ENCODE measurements at places on chromosomes 2 and 18.

GRCh38 chr18:13323186-13323585 lies 104.6 kb downstream of the LDLRAD4 start:
- DNase-seq = no peak

DNA sequence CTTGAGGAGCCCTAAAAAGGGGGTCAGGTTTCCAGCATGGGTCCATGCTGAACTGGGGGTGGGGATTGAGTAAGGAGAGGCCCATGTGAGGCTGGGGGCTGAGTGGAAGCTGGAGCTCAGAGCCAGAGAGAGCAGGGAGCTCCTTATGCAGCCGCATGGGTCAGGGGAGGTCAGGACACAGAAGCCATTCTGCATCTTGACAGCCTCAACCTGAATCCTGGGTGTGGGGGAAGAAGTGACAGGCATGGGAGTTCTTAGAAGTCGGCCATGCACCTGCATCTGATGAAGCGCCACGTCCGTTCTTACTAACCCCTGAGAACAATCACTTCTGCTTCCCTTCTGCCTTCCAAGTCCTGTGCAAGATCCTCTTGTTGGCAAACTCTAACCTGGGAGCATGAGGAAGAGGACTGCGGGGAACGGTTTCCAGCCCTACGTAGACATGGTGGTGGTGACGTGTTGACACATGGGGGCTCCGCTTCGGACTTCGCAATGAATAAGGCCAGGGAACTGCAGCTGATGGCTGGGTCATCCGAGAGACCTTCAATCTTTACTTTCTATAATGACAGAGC lies 22.3 kb downstream of the GNLY start:
- no peak for DNase-seq

- DNase-seq = no peak
Observed at GRCh38 chr18:79797518-79798345, at the start of gene KCNG2. TSS of gene KCNG2 (plus strand) at chr18:79797938. CDS start at chr18:79863668, 65,730 bp downstream.

DNA sequence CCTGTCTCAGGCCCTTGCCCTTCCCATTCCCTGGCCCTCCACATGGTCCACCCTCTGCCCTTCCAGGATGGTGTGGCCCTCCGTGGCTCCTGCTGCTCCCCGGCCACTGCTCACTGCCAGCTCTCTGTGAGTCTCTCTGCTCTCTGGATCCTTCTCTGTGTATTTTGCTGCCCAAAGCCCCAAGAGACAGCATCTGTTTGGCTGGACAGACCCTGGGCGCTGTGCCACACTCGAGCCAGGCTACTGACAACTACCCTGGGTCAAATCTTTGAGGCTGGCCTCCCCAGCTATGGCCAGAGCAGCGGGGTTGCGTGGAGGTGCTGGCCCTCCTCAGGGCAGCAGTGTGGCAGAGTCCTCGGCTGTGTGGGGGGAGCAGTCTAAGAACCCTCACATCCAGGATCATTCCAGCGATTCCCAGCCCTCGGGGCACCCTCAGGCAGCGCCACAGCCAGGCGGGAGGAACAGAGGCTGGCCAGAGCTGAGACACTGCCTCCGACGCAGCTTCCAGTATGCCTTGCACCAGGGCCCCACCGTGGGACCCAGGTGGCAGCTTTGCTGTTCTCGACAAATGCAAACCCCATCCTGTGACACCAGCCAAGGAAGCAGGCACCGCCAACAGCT lies 139.4 kb upstream of the GLI2 start:
- no peak for DNase-seq

- DNase-seq = no peak
Observed at GRCh38 chr18:51236225-51236624, 38.7 kb upstream of the MEX3C start.

DNA sequence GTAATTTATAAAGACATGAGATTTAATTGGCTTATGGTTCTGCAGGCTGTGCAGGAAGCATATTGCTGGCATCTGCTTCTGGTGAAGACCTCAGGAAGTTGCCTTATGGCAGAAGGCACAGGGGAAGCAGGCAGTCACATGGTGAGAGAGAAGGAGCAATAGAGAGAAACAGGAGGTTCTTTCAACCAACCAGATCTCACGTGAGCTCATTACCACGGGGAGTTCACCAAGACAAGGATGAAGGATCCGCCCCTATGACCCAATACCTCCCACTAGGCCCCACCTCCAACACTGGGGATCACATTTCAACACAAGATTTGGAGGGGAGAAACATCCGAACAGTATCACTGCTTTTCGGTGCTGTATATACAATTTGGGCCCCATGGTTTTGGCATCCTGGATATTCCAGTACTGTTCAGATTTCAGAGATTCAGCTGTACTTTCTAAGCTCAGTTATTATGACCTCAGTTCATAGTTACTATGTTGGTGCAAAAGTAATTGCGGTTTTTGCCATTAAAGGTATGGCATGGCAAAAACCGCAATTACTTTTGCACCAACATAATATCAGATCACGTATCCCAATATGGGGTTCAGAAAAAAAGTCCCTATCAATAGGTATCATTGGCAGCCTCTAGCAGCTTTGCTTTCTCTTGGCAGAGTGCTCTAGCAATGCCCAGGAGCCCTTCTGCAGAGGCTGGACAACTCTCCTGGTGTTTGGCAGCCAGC lies 189.6 kb upstream of the SIX3 start:
- DNase-seq = no peak

DNA sequence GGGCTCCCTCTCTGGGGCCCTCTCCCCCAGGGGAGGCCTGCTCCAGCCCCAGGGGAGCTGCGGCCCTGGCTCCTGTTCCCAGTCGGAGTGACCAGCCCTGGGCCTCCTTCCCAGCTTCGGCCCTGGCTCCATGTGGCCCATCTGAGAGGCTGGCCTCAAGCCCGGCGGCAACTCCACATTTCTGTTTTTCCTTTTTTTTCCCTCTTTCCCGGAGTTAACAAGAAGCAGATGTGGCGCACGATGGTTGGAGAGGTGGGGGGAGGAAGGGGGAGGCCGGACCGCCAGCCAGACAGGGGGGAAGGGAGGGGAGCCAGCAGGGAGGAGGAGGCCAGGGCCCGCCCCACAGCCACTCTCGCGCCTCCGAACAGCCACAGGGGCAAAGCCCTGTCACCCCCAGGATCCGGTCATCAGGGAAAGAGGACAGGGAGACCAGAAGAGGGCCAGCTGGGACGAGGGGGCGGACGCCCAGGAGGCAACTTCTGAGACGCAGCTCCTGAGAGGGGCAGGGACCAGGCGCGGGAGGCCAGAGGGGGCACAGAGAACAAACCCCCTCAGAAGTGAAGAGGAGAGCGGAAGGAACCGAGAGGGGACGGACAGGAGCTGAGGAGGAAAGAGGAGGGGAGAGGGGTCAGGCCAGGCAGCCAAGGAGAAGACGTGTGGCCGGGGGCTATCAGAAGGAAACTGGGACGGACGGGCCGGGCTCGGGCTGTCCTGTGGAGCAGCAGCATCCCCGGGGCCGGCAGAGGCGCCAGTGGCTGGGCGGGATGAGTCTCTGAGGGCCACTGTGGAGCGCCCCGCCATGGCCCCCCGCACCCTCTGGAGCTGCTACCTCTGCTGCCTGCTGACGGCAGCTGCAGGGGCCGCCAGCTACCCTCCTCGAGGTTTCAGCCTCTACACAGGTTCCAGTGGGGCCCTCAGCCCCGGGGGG lies at the start of gene EMILIN1:
Gene EMILIN1 (plus strand): TSS at position 349 of the 928 bp plus-strand sequence. CDS start 451 bp downstream, at position 800.
- no peak for DNase-seq

GRCh38 chr2:168494190-168494711 lies 38.2 kb downstream of the CERS6 start:
- no peak for DNase-seq

- no peak for DNase-seq
Observed at GRCh38 chr2:174490051-174490450, 3.2 kb upstream of the GPR155 start.

GRCh38 chr18:73670039-73670438 lies 477.6 kb downstream of the FBXO15 start:
- no peak for DNase-seq

DNA sequence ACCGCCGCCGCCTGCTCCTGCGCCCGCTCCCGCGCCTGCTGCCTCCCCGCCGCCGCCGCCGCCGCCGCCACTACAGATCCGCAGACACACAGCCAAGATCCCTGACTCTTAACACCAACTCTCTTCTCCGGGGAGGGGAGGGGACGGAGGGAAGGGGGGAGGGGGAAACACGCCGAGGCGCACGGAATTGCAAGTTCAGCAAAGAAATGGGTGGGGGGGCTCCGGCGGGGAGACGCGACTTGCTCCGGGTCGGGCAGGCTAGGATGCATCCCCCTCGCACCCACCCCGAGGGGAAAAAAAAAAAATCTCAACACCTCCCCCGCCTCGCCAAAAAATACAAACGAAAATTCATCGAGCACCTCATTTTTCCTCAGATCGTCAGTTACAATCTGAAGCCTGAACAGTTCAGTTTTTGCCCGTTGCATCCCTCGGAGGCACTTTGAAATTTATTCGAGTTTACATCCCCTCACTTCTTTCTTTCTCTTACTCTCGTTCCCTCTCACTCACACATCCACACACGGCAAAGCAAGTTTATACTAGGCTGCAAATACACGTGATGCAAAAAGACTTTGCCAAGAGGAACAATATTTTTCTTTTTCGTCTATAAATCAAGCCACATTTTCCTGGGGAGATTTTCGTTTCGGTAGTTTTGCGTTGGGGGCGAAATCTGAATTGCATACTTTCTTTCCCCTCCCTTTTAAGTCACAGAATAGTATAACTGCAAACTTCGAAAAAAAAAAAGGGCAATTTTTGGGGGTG lies at the start of gene TCF4:
Gene TCF4 (minus strand): TSS at position 82 of the 759 bp plus-strand sequence. CDS start 1,076 bp downstream, outside the sequence.
- no peak for DNase-seq

- DNase-seq = no peak
Observed at GRCh38 chr2:7886666-7887065, 795.2 kb upstream of the ID2 start.

- no peak for DNase-seq
Observed at GRCh38 chr18:33670029-33670428, 92.0 kb downstream of the ASXL3 start.

DNA sequence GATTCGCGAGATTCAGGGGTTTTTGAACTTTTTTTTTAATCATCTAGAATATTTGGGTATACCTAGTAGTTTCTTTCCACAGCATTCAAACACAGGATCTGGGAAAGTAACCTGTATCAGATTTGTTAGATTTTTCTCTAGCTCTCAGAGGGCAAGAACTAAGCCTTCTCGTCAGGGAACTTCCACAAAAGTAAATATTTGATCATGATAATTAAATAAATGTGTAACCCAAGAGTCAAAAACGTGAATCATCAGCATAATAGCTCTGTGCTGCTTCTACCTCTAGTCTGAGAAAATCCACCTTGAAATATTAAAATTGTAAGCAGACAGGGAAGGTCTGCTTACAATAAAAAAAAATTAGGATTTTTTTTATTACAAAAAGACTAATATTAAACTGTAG lies 225.7 kb upstream of the SPOPL start:
- DNase-seq = no peak

GRCh38 chr2:218375212-218375611 lies 6.9 kb upstream of the SLC11A1 start:
- no peak for DNase-seq

- no peak for DNase-seq
Observed at GRCh38 chr2:109102588-109103233, 26.3 kb upstream of the SH3RF3 start.

DNA sequence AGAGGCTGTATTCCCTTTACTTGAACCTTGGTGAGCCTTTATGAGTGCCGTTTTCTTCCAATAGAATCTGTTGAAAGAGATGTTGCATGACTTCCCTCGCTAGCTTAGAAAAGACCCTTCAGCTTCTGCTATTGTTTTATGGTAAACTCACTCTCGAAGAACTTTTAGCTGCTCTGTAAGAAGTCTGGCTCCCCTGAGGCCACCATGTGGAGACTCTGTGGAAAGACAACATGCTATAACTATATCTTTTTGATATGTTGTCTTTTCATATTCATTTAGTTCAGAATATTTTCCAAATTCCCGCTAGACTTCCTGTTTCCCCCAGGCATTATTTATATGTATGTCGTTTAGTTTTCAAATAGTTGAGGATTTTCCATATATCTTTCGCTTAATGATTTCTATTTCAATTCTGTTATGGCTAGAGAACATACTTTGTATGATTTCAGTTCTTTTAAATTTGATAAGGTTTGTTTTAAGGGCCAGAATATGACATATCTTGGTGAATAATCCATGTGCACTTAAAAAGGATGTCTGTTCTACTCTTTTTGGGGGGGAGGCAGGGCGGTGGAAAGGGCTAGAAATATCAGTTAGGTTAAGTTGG lies 64.1 kb downstream of the PTPN4 start:
- DNase-seq = no peak

DNA sequence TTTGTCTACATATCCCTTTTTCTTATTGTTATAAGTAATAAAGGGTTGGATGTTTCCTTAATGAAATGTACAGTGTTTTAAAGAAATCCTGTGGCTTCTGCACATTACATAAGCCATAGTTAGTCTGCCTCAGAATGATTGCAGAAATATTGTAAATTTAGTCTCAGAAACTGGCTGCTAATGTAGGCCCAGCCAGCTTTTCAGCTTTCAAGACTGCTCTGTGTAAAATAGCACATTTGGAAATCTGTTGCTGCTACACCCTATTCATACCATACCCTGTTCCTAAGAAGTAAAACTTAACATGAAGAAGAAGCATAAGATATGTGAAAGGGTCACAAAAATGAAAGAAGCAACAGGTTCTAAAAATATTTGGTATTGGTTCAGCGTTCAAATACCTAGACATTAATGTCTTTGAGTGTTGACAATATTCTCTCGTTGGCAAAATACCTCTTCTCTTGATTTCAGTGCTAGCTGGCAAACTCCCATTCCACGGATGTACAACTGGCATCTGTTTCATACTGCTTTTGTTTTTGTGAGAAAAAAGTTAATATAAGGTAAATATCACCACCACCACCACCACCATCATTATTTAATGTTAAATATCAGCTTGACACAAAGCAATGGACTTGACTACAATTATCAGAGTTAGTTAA lies 19.2 kb upstream of the NCKAP1 start:
- DNase-seq = no peak

- no peak for DNase-seq
Observed at GRCh38 chr2:13669607-13670006, 952.9 kb downstream of the TRIB2 start.

- no peak for DNase-seq
Observed at GRCh38 chr18:40415176-40415791, 1539.8 kb upstream of the PIK3C3 start.

DNA sequence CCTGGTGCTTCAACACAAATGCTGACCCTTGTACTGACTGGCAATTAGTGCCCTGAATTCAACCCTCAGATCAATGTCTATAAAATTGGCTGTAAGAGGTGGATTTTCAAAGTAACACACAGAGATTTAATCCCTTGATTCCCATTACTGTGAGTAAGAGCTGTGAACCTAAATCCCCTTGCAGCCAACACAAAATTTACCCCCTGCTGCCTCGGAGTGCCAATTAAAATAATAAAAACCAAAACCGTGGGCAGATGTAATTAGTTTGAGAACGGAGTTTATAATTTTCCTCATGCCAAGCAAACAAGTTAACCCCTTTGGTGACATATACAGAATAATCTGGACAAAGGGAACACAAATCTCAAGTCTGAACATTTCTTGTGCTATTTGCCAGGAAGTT lies 55.8 kb upstream of the REV1 start:
- no peak for DNase-seq

DNA sequence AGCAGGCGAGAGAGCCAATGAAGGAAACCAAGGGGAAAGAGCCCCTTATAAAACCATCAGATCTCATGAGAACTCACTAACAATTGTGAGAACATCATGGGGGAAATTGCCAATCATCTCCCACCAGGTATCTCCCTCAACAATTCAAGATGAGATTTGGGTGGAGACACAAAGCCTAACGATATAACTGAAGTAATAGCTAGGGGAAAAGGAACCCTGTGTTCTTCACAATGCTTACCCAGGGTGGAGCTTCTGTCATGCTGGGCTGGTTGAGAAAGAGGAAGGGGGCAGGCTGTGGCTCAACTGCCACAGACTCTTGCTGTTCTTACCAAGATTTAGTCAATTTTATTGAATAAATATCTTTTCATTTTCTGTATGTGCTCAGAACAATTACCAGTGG lies 392.1 kb upstream of the HS6ST1 start:
- DNase-seq = no peak
